ENCODE measurements at places on chromosomes 2 and 18. TPM values are rescaled to one million over a fixed set of nuclear protein-coding genes. Genes with fewer than 3 reads are reported as not detected.

The ST6GAL2 gene
- total RNA-seq = 1.2 TPM

The EVX2 gene
- 0.12 TPM for total RNA-seq

The GDF7 gene
- 0.73 TPM for total RNA-seq

The C2orf66 gene
- total RNA-seq = not detected

Measured in mucosa of descending colon (tissue), 3 donors.